ENCODE measurements at places on chromosomes 6 and 20. TPM values are rescaled to one million over a fixed set of nuclear protein-coding genes. Genes with fewer than 3 reads are reported as not detected.

The CBLN4 gene
- total RNA-seq, result not detected

The PTCHD4 gene
- 19.2 TPM for total RNA-seq

The COL19A1 gene
- total RNA-seq, result 101 TPM

The FAM217A gene
- not detected for total RNA-seq

The ERVFRD-1 gene
- total RNA-seq, result not detected

The JARID2 gene
- 8.6 TPM for total RNA-seq

The FAM83C gene
- total RNA-seq, result not detected

The ABHD16B gene
- total RNA-seq, result not detected

DNA sequence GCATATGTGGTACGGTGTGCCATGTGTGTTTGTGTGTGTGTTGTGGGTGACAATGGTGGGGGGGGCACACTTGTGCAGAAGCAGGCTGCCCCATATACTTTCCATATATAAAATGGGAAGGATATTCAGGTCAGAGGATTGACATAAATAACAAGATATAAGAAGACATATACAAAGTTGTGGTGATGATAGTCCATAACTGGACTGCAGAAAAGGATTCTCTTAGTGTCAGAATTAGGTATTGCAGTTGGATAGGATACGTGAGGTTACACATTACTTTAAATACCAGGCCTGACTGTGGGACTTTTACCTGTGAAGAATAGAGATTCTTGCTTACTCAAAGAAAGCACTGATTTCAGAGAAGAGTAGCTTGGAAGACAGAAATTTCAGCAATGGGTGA is 1260.3 kb downstream of the EPHA7 start:
- DNase-seq, result no peak

GRCh38 chr20:60851826-60852704 is 400.0 kb upstream of the CDH4 start:
- no peak for DNase-seq

GRCh38 chr6:44559486-44560270 is 172.2 kb downstream of the CDC5L start:
- DNase-seq, result no peak

GRCh38 chr20:2658414-2659354 is 5.3 kb downstream of the IDH3B start:
- DNase-seq, result no peak

GRCh38 chr6:139608466-139609261 is 234.2 kb upstream of the CITED2 start:
- peak; percentile 53 for DNase-seq

- no peak for DNase-seq
Measured at GRCh38 chr20:38205001-38205400, 39.9 kb upstream of the TGM2 start.

DNA sequence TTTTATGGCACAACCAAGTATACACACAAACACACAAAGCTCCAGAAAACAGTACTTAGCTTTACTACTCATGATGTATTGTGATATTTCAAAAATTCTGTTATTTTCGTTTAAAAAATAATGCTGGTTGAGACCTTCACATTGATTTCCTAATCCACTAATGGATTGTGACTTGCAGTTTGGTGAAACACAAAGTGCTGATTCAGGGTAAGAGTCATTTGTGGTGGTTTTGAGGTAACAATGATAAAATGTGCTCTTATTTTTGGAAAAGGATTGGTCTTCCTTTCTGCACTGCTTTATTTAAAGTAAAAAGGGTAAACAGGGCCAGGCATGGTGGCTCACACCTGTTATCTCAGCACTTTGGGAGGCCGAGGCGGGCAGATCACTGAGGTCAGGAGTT is 1.9 kb downstream of the AAR2 start:
- DNase-seq, result no peak

DNA sequence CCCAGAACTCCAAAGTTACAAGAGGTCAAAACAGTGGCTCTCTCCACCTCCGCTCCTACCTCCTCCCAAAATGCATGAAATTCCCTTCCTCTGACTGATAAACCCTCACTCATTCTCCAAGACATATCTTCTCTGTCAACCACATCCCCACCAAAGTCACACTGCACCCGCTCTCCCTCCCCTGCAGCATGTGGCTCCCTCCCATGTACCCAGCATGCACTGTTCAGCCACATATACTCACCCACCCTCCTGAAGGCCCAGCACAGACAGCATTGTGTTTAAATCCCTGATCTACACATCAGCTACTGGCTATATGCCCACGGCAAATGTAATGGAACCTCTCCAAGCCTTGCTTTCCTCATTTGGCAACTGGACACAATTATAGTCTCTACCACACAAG is 5.5 kb upstream of the POU5F1 start:
- DNase-seq, result peak; percentile 97

DNA sequence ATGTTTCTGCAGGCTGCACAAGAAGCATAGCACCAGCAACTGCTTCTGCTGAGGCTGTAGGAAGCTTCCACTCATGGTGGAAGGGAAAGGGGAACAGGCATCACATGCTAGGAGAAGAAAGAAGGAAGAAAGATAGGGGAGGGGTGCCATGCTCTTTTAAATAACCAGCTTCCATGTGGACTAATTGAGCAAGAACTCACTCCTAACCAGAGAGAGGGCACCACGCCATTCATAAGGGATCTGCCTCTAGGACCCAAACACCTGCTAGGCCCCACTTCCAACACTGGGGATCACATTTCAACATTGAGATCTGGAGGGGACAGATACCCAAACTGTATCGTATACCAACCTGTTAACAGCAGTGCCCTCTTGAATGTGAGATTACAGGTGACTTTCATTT is 46.9 kb upstream of the ARMC2 start:
- DNase-seq, result peak; percentile 43

GRCh38 chr6:31723980-31724691 is 963 bp downstream of the MPIG6B start:
- DNase-seq, result no peak

DNA sequence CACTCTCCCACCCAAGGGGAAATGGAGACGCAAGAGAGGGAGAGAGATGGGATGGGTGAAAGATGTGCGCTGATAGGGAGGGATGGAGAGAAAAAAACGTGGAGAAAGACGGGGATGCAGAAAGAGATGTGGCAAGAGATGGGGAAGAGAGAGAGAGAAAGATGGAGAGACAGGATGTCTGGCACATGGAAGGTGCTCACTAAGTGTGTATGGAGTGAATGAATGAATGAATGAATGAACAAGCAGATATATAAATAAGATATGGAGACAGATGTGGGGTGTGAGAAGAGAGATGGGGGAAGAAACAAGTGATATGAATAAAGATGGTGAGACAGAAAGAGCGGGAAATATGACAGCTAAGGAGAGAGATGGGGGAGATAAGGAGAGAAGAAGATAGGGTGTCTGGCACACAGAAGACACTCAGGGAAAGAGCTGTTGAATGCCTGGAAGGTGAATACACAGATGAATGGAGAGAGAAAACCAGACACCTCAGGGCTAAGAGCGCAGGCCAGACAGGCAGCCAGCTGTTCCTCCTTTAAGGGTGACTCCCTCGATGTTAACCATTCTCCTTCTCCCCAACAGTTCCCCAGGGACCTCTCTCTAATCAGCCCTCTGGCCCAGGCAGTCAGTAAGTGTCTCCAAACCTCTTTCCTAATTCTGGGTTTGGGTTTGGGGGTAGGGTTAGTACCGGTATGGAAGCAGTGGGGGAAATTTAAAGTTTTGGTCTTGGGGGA is 754 bp downstream of the TNF start:
- DNase-seq, result no peak

GRCh38 chr6:84228198-84228543 is 728 bp upstream of the CEP162 start:
- no peak for DNase-seq

- no peak for DNase-seq
Measured at GRCh38 chr6:43127877-43128276, 43.2 kb upstream of the SRF start.

DNA sequence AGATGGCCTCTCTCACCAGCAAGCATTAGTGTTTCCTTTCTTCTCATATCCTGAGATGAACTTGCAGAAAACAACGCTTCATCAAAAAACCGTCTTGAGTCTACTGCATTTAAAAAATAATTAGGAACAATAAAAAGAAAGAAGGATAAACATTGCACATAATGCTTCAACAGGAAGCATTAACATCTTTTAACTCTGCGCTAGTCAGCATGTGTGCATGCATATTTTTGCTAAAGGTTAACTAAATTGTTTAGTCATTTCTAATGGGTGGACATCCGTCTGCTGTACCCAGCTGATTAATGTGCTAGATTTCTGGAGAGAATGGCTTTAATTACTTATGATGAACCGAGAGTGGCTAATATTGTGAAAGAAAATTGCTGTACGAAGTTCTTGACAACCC is 349.3 kb downstream of the SOX4 start:
- no peak for DNase-seq

All from myocyte (in vitro differentiated cells).